ENCODE measurements at places on chromosomes 16 and 17.

DNA sequence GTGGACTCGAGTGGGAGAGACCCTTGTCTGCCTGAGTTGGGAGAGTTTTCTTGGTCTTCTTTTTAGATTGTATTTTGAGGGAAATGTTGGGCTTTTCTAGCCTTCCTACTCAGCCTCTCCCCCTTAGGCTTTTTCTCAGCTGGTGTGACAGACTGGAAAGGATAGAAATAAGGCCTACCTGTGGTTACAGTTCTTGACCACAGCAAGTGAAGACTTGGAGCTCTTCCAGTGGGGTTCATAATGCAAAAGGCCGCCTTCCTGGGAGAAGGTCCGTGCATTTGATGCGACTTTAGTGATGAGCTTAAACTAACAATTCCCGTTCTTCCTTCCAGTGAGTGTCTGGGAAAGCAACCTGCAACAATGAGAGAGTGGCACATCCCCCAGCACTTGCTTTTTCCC, 56.8 kb downstream of the B9D1 start:
- no peak for DNase-seq

DNA sequence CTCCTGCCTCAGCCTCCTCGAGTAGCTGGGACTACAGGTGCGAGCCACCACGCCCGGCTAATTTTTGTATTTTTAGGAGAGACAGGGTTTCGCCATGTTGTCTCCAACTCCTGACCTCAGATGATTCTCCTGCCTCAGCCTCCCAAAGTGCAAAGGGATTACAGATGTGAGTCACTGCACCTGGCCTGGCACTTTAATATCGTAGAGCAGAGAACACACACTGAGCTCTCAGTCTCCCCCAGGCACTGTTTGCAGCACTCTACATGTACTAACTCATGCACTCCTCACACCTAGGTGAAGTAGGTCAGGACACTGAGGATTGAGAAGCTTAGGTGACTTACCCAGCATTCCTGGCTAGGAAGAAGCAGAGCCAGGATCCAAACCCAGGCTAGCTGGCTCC, 15.0 kb downstream of the C17orf100 start:
- DNase-seq: no peak

- no peak for DNase-seq
Measured at GRCh38 chr16:27994686-27995085, 68.8 kb downstream of the GSG1L start.

- DNase-seq: no peak
Measured at GRCh38 chr16:54331241-54332002, 44.8 kb upstream of the IRX3 start.

DNA sequence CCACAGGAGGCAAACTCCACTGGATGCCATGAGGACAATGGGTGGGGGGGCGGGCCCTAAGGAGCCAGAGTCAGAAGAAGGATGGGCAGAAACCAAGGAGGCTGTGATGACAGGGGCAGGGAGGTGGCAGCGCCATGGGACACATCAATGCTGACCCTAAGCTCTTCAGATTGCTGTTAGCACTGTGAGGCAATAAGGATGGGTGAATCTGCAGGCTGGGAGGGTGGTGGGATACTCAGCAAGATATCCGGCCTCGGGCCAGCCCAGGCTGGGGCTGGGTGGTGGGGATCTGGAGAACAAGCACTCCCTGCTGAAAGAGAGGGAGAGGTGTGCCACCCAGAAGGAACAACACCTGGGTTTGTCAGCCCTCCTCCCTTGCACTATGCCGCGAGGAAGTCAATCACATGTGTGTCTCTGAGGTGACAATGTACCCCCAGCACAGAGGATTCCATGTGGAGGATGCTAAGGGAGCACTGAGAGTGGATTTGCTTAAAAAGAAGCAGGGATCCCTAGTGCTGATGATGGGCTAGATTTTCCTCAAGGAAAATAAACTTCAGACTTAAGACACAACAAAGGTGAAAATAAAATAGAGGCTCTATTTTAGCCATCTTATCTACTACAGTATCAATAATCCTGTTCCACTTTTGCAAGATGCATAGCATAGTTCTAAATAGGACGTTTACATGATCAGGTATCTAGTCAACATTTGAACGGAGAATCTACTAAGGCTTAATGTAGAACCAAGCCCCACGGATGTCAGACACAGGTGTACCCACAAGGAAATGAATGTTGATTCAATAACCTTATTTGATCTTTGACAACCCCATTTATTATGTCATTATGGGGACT, 22.6 kb downstream of the SMPD3 start:
- no peak for DNase-seq

DNA sequence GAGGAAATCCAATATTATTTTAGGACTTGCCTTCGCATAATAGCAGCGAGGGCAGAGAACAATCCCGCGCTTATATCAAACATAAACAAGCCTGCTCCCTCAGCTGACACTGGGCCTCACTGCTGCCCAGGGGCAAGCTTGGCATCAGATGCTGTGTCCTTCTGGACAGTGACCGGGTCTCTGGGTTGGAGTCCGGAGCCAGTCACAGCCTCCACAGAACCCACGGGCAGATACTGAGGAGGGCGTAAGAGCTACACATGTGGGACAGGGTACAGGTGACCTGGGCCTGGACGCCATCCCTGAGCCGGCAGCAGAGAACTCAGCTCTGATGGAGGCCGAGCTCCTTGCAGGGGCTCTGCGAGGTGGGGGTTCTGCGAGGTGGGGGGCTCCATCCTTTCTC, 14.7 kb upstream of the ZNF469 start:
- DNase-seq: no peak

DNA sequence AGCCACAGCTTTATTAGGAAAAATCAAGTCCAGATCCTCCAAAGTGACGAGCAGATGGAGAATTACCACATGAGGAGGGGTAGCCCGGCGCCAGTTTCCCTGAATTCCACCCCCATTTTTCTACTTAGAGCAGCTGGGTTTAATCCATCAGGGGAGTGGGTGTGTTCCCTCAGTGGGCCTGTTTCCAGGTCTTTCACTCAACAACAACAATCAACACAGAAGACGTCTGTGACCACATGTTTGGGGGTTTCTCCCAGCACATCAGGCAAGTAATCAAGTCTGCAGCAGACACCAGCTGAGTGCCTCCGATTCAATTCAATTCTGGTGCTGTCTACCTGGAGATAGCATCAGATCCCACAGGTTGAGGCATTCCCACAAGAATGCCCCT, 6.8 kb downstream of the SLC6A2 start:
- DNase-seq: no peak

- DNase-seq: no peak
Measured at GRCh38 chr17:31381165-31381668, 10.3 kb upstream of the RAB11FIP4 start.

GRCh38 chr17:69170377-69170776, 28.7 kb upstream of the ABCA6 start:
- no peak for DNase-seq

GRCh38 chr17:29565643-29566472, 979 bp downstream of the ABHD15 start:
- DNase-seq: peak; percentile 41

GRCh38 chr17:75088465-75089417, 987 bp downstream of the SLC16A5 start:
- no peak for DNase-seq

- peak; percentile 32 for DNase-seq
Measured at GRCh38 chr17:48544349-48545021, 424 bp downstream of the HOXB2 start.

GRCh38 chr17:57432507-57433277, 176.4 kb downstream of the MSI2 start:
- DNase-seq: no peak

DNA sequence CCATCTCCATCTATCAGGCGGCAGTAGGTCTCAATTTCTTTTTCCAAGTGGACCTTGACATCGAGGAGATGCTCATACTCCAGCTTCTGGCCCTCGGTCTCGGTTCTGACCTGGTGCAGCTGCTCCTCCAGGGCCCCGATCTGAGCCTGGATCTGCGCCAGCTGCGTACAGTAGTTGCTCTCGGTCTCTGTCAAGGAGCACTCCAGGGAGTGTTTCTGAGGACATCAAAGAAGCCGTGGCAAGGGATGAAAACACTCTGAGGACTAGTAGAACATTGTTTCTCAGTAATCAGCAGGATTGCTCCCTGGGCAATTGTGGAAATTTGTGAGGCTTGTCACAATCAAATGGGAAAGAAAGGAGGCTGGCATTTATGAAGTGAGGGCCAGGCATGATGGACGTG, 5.9 kb downstream of the KRT28 start:
- DNase-seq: no peak

GRCh38 chr17:51442088-51442865, 181.9 kb downstream of the UTP18 start:
- DNase-seq: no peak

GRCh38 chr16:30335598-30336474, 19.3 kb downstream of the CD2BP2 start:
- no peak for DNase-seq

- DNase-seq: peak; percentile 10
Measured at GRCh38 chr17:1298606-1299005, 19.1 kb downstream of the TRARG1 start.

DNA sequence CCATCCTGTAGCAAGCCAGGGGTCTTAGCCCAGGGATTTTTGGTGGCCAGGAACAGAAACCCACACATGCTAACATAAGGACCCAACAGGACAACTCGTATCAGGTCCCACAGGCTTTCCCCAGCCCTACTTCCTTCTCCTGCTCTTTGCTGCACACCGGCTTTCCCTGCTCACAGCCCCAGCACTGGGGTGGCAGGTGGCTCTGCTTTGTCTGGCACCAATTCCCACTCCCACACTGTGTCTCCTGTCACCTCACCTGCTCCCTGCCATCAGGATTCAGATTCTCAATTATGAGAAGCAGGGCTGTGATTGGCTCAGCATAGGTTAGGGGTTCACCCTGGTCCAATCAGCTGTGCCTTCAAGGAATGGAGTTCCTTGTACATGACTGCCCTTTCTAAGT, 94.1 kb downstream of the TMEM132E start:
- DNase-seq: no peak

DNA sequence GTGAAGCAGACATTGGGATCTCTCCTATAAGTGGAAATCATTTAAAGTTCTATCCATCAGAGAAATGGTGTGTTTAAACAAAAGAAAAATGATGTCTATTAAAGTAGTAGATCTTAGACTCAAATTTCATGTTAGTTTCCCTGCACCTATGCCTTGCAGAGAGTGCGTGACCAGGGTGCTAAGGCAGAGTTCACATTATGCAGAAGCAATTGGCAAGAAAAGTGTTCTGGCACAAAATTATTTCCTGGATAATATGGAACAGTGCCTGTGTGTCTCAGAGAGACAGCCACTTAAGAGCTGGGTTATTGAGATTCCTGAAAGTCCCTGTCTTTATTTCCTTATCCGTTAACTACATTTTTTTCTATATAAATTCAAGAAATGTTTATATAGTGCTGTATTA, 457.0 kb downstream of the CDH8 start:
- no peak for DNase-seq

DNA sequence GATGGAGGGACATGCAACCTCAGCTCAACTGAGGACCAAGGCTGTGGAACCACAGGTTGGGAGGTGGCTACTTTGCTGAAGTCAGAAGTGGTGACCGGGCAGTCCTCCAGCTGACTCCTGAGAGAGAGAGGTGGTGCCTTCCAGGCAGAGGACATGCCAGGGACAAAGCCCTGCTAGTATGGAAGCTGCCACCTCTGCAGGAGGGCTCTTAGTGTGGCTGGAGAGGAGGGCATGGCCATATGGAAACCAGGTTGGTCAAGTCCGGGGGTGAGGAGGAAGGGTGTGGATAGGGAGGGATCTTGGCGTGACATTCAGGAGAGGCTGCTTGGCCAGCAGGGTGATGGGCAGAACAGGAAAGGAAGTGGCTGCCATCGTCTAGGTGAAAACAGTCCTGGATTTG, 5.7 kb downstream of the C16orf86 start:
- no peak for DNase-seq

GRCh38 chr17:60390925-60391470, 935 bp downstream of the USP32 start:
- DNase-seq: no peak

- DNase-seq: no peak
Measured at GRCh38 chr17:77869041-77869599, 89.4 kb upstream of the TNRC6C start.

- DNase-seq: no peak
Measured at GRCh38 chr17:16438173-16438556, 22.8 kb downstream of the TRPV2 start.

- DNase-seq: no peak
Measured at GRCh38 chr16:11323551-11324336, 21.5 kb upstream of the RMI2 start.

DNA sequence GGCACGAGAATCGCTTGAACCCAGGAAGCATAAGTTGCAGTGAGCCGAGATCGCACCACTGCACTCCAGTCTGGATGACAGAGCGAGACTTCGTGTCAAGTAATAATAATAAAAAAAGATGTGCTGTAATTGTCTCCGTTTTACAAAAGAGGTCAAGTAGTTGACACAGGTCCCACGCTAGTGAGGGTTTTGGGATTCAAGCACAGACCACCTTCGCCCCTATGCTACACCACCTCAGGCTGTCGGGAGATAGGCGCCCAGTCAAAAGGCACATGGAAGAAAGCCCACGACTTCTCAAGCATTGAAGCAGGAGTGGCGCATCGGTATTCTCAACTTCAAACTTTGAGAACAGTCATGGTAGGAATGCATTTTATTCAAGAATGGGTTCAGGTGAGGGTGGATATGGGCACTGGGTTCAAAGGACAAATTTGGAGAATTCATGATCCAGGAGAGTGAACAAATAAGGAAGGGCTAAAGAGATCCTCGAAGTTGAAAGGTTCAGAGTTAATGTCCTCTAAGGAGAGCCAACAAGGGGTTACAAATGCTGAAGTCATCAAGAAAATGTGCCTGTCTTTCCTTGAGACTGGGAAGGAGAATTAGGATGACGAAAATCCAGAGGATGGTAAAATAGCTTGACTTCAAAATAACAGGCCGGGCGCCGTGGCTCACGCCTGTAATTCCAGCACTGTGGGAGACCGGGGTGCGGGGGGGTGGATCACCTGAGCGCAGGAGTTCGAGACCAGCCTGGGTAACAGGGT, 1.4 kb upstream of the AMZ2 start:
- no peak for DNase-seq

- DNase-seq: no peak
Measured at GRCh38 chr17:57557834-57558681, 187.0 kb downstream of the CCDC182 start.

- no peak for DNase-seq
Measured at GRCh38 chr16:28104404-28104803, 40.9 kb upstream of the GSG1L start.

DNA sequence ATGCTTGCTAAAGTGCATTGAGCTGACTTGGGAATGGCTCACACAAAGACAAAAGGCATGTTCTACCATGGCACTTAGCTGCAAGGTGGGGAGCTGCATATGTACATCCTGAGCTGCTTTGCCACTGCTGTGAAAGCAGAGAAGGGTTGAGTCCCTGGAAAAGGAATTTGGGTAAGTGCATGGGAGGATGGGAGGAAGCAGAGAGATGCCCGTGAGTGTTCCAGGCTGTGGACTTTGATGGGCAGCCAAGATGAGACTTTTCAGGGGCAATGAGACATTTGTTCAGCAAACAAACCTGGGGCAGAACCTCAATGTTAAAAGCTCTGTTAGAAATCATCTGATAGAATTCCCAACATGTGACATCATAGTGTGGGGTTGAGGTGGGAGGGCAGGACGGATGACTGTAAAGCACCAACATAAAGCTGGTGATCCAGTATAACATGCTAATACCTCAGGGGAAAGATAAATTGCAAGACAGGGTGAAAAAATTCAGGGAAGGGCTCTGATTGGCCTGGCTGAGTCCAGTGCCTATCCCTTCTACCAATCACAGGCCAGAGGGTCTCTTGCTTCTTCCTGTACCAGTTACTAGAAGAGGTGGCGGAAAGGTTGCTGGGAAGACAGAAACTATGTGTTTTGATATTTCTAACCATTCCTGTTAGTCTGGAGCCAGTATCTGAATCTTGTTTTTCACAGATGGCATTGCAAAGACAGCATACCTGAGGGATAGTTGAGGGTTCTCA, 163.2 kb downstream of the UTP18 start:
- DNase-seq: no peak
